ENCODE measurements at places on chromosomes 4 and X.
A peak's percentile ranks its signal among the peaks of the same experiment; 100 is the strongest.

DNA sequence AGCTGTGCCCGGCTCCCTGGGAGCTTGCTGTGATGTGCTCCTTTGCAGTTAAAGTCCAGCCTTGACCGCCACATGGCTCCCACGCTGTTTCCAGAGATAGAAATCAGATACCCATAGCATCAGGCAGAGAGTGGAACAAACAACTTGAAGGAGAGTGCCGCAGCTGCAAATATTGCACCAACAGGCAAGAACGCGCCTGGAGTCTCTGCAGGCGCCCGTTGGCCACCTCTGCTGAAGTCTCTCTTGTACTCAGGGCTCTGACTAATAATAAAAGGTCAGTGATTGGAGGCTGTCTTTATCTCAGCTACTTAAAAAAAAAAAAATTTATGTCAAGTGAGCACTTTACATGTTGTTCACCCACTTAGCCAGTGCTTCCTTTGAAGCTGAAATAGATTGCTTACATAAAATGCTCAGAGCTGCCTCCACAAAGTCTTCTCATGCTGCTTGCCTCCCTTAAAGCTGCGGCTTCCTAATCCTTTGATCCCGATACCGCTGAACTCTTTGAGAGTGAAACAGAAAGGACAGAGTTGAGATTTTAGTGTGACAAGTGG is 30.9 kb upstream of the TENM3 start:
- no peak for DNase-seq

GRCh38 chr4:17701138-17701839 is 80.1 kb downstream of the FAM184B start:
- no peak for DNase-seq

- no peak for DNase-seq
Observed at GRCh38 chr4:118058955-118059354, 24.7 kb downstream of the NDST3 start.

- DNase-seq, result no peak
Observed at GRCh38 chr4:78186597-78187543, 129.7 kb downstream of the FRAS1 start.

DNA sequence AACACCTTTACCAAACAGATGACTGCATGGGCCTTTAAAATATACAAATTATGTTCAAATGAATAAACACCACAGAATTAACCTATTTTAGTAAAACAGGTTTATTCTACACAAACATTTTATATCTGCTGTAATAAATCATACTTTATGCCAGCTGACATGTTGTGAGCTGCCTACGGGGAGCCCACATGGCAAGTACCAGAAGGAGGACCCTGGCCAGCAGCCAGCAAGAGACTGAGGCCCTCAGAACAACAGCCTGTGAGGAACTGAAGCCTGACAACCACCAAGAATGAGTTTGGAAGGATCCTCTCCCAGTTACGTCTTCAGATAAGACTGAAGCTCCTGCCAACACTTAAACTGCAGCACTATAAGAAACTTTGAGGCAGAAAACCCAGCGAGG is 377.0 kb downstream of the PDGFC start:
- DNase-seq, result no peak

- DNase-seq, result no peak
Observed at GRCh38 chr4:16686195-16686594, 212.2 kb downstream of the LDB2 start.

DNA sequence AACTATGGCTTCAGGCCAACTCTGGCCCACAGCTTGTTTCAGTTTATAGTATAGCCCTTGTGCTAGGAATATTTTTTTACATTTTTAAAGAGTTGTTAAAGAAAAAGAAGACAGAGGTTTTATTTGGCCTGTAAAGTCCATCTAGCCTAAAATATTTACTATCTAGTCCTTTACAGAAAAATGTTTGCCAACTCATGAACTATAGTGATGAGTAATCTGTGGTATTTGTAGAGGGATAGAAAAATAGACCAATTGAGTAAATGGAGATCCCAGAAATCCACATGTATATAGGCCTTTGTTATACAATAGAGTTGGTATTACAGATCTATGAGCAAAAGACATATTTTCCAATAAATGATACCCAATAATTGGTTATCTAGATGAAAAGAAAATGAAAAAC is 288.7 kb downstream of the PRDM5 start:
- no peak for DNase-seq

GRCh38 chr4:61011051-61011450 is 189.1 kb upstream of the ADGRL3 start:
- no peak for DNase-seq

DNA sequence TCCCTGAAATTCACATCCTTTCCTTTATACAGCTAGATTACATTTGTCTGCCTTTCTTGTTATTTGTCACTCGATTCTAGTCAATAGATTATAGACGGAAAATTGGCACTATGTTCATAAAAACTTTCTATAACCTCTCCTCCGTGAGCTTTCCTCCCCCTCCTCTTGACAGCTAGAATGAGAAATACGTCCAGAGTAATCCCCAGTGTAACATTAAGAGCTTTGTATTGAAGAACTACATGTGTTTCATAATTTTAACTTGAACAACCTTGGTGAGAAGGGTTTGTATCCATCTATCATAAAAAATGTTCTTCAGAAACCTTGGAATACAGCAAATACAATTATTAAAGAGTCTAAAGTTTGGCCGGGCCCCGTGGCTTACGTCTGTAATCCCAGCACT is 1707.4 kb downstream of the PCDH7 start:
- DNase-seq, result no peak

GRCh38 chr4:16140231-16140878 is 56.5 kb upstream of the PROM1 start:
- DNase-seq, result peak; percentile 7

GRCh38 chrX:30653415-30654131 is at the start of gene GK:
GK (plus strand) TSS chrX:30653423; CDS start chrX:30653538, 115 bp downstream.
- peak; percentile 59 for DNase-seq

GRCh38 chr4:13641084-13641483 is 13.6 kb upstream of the BOD1L1 start:
- no peak for DNase-seq

- no peak for DNase-seq
Observed at GRCh38 chr4:109313168-109314133, 11.0 kb upstream of the COL25A1 start.

- DNase-seq, result no peak
Observed at GRCh38 chrX:20461576-20461975, 194.9 kb upstream of the RPS6KA3 start.

GRCh38 chrX:71098302-71098701 is 2.7 kb downstream of the FOXO4 start:
- DNase-seq, result peak; percentile 72

GRCh38 chr4:137363496-137363895 is 168.8 kb downstream of the PCDH18 start:
- DNase-seq, result no peak

- DNase-seq, result no peak
Observed at GRCh38 chr4:122469457-122469856, 12.9 kb upstream of the IL2 start.

GRCh38 chr4:55499495-55499894 is 47.2 kb downstream of the CLOCK start:
- no peak for DNase-seq

- peak; percentile 80 for DNase-seq
Observed at GRCh38 chr4:54228056-54228527, 1.0 kb upstream of the PDGFRA start.

- DNase-seq, result no peak
Observed at GRCh38 chr4:55768291-55768690, 51.3 kb upstream of the EXOC1L start.

GRCh38 chr4:157080605-157081004 is 4.7 kb downstream of the GLRB start:
- DNase-seq, result no peak

DNA sequence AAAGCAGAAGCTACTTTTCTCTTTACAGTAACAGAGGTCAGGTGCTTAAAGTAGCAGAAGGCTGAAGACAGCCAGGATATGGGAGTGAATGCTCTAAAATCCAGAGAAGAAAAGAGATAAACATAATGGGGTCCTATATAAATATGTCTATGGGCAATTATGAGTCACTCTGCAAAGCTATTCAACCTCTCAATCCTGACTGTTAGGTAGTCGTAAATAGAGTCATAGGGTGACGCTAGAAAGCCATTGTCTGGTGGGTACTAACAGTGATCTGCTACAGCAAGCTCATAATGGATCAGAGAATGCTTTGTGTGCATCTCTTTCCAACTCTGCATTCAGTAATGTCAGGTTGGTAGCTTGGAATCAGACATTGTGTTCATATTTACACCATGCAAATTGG is 53.5 kb upstream of the PDE5A start:
- DNase-seq, result no peak

DNA sequence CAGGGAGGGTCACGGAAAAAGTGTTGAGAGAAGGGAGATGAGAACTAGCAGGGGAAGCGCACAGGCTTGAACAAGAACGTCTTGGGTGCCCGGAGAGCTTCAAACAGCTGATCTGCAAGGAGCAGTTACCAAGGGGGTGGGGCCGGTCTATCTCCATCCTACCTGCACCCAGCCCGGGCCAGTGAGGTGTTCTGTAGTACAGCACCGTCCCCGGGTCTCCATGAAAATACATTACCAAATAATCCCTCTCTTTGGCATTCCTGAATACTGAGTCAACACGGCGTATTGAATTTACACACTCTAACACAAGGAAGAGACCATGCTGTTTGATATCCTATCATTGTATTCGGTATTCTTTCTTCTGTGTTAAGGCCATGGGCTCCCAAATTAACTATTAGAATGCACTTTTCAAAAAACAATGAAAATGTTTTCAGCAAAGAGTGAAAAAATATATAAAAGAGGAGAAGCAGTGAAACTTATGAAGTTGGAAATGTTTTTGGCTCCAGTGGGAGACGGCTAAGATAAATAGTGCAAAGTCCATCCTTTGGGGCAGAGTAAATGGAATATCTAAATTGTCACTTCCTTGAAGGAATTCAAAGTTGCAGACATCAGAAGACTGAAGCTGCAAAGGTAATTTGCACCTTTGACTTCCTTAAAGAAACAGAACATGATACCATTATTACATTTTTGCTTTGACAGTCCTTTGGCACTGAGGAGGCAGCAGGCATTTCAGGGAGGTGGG is 90.3 kb downstream of the DHRSX start:
- DNase-seq, result no peak

GRCh38 chrX:17922303-17922702 is 61.2 kb upstream of the RAI2 start:
- no peak for DNase-seq

DNA sequence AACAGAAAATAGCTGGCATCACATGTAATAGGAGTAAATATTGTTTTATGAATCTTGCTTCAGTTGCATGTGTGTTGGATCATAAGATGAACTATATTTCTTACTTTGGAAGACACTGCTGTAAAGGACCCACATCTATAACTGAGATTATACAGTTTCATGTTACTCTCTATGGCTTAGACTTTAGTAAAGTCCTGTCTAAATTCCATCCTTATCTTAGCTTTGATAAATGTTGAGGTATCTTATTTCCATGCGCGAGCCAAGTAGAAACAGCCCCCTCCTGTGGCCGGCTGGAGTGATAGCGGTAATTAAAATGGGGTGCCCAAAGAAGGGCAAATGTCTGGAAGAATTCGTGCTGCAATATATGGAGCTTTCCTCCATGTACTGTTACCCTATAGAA is 43.0 kb downstream of the CCDC158 start:
- peak; percentile 72 for DNase-seq

DNA sequence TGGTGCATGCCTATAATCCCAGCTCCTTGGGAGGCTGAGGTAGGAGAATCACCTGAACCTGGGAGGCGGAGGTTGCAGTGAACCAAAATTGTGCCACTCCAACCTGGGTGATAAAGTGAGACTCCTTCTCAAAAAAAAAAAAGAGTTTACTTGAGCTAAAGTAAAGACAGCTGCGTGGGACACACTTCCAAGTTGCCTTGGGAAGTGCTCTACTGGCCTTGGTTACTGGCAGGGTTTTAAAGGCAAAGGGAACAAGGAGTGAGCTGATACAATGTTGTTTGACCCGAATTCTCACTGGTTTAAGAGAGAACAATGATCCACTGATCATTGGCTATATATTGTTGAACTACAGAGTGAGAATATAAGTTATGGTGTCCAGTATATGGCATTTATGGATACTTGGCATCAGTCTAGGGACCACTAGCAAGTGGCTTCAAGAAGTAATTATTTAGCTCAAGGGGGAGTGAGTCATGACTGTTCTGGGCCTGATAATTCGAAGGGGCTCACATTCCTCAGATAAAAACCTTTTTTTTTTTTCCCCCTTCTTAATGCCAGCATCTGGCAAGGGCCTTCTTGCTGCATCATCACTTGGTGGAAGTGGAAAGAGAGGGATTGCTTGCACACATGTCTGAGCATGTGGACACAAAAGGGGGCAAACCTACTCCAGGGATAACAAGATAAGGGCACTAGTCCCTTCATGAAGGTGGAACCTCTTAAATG is 32.3 kb downstream of the GRK4 start:
- DNase-seq, result no peak

- DNase-seq, result no peak
Observed at GRCh38 chr4:45554423-45554822, 569.4 kb downstream of the GABRG1 start.

DNA sequence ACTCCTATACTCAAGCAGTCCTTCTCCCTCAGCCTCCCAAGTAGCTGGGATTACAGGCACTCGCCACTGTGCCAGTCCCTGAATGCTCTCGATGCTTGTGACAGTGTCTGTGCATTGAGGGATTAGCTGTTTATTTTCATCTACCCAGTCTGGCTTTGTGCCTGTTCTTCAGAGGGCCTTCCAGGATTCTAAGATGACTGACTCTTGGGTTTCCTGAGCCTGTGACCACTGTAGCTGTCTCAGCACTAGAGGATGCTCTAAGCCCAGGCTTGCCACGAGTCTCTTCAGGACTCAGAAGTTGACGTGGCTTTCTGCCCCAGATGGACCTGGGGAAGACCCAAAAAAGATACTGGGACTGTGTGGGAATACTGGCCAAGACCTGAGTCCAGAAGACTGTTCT is 201.4 kb downstream of the ARHGAP10 start:
- DNase-seq, result no peak

DNA sequence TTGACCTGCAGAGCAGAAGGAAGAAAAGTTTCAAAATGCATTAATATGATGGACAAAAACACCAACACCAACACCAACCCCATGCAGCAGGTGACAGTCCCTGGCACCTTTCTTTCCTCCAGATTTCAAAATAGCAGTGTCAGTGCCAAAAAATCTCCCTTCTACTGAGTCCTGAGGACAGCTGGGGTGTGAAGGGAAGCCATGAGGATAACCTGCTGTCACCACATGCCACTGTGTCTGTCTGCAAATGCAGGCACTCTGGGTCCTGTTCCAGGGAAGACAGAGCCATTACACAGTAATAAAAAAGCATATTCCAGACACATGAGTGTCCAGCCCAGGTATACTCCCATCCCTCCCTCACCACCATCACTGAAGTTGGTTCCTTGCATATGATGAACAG is 187.5 kb downstream of the BMP15 start:
- DNase-seq, result no peak

DNA sequence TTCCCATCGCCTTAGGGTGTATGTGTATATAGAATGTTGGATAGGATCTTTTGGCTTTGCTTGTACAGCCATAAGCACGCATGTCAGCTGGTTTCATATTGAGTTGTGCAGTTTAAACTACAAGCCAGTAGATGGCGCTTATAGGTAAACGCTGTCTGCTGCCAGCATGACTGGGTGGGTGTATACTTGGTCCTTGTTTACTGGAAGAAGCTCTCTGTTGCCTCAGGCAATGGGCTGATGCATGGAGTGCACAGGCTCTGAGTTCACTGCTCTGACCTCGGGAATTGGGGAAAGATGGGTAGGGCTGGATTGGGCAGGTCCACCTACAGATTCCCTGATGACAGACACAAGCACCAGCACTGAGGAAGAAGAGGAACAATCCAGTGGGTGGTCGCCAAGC is 831.5 kb downstream of the STIM2 start:
- DNase-seq, result no peak

GRCh38 chrX:94123062-94123461 is 449.1 kb downstream of the FAM133A start:
- no peak for DNase-seq

- DNase-seq, result no peak
Observed at GRCh38 chrX:23381099-23382087, 46.7 kb downstream of the PTCHD1 start.

Data from activated CD8-positive, alpha-beta memory T cell treated with anti-CD3 and anti-CD28 coated beads, Interleukin-2, amount 50 U/mL, for 48 hours (primary cell).